ENCODE measurements at places on chromosomes 11 and 22. TPM values are rescaled to one million over a fixed set of nuclear protein-coding genes. Genes with fewer than 3 reads are reported as not detected.

DNA sequence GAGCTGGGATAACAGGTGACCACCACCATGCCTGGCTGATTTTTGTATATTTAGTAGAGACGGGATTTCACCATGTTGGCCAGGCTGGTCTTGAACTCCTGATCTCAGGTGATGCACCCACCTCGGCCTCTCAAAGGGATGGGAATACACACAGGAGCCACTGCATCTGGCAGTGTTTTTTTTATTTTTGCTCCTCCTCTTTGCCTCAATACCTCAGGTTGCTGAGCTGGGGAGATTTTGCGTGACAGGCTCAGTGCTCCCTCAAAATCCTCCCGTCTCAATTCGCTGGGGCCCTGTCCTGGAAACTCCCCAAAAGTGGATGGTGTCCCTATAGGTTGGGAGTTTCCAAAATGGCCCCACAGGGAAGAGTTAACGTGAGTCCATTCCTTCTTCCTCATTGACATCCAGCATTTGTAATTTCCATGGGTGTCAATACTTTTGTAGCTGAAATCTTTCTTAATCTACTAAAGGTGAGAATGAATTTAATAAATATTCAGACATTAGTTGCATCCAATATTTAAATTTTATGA, 71.8 kb downstream of the GGTLC2 start:
- no peak overlapping the region for H3K27ac ChIP-seq
- no peak overlapping the region for H3K4me3 ChIP-seq
- no peaks in the 10 kb centered on the region for H3K36me3 ChIP-seq
- H3K4me1 ChIP-seq, result peaks cover 12% of the 10 kb centered on the region

The DDX25 gene
- total RNA-seq, result 0.46 TPM

The LGR4 gene
- total RNA-seq, result 0.04 TPM

- H3K27me3 ChIP-seq, result no peaks in the 10 kb centered on the region
- no peak for DNase-seq
- no peaks in the 10 kb centered on the region for H3K4me1 ChIP-seq
- H3K36me3 ChIP-seq, result no peaks in the 10 kb centered on the region
- H3K27ac ChIP-seq, result no peak overlapping the region
- H3K4me3 ChIP-seq, result no peak overlapping the region
These were observed 121.7 kb upstream of the CHORDC1 start for GRCh38 chr11:90344546-90344945.

DNA sequence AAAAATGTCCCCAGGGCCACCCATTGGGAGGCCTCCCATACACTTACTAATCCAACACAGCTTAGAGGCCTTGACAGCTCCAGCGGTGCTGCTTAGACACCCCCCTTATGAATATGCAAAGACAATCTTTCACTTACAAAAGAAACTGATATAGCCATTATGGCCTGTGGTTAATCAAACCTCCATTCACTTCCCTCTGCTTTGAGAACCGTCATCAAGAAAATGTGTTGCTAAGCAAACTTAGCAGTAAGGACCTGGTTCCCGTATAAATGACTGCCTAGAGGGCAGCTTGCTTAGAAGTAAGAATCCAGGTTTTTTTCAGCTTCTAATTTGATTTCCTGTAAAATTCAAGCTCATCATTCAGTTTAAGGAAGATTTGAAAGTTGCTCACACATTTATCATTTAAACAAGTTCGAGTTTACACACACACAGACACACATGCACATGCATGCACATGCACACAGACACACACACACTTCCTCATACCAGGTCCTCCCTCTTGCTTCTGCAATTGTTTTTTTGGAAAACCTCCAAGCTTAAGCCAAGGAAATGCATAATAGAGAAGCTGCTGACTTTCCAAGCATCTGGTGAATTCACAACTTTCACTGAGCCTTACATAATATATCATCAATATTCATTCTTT, 137.7 kb upstream of the BLID start:
- no peaks in the 10 kb centered on the region for H3K4me1 ChIP-seq
- H3K4me3 ChIP-seq, result no peak overlapping the region
- no peaks in the 10 kb centered on the region for H3K36me3 ChIP-seq
- no peak for DNase-seq
- no peaks in the 10 kb centered on the region for H3K27me3 ChIP-seq
- H3K27ac ChIP-seq, result no peak overlapping the region

The SLC5A1 gene
- total RNA-seq, result not detected

The C11orf52 gene
- not detected for total RNA-seq

DNA sequence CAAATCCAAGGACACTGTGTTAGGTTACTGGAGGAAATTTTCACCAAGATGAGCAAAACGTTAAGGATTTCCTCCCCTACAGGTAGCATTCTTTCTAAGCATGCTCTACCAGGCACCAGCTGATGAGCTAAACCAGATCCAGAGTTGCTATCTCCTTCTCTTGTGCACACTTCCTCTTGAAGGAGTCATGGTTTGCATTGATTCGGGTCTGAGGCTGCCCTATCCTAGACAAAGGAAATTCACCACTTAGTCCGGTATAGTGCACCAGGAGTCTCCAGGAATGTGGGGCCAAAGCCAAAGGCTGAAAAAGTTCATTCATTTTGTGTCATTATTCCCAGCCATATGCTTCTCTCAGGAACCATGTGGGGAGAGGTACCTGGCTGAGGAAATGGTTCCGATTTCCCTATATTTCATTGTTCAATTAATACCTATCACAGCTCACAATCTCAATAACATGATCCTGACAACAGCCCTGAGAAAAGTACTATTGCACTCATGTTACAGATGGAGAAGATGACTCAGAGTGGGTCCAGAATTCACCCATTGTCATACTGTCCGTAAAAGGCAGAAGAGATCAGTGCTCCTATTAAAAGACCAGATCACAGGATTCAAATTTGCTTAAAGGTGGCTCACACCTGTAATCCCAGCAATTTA, 39.1 kb downstream of the SLC35F2 start:
- no peaks in the 10 kb centered on the region for H3K27me3 ChIP-seq
- H3K4me3 ChIP-seq, result no peak overlapping the region
- no peaks in the 10 kb centered on the region for H3K4me1 ChIP-seq
- no peak for DNase-seq
- no peak overlapping the region for H3K27ac ChIP-seq
- no peaks in the 10 kb centered on the region for H3K36me3 ChIP-seq

DNA sequence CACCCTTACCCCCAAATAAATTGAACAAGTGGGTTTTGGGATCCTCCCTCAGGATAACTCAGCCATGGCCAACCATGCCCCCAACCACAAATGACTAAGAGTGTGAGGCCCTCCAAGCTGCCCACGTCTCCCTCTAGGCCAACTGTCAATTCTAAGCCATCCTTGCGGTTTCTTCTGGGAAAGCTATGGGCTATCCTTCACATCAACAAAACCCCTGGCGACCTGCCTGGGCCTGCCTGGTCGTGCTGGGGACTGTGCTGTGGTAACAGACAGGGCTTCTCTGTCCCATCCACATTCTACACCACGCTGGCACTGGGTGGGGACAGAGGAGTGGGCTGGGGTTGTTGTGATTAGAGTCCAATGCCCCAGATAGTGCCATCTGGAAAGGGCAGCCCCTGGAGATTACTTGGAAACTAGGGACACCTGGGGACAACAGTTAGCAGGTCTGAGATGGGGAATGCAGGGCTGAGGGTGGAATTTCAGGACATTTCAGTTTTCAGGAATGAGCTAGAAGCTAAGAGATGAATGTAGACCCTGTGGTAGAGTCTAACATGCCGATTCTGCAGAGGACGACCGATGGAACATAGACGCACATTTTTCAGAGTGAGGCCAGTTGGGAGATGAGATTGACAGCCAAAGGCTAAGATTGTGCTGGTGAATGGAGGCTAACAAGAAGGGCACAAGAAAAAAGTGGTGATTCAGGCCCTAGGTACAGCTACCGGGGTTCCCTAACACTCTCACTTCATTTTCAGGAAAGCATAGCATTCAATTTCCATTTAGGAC, 131.9 kb downstream of the RASSF10 start:
- no peaks in the 10 kb centered on the region for H3K36me3 ChIP-seq
- no peaks in the 10 kb centered on the region for H3K4me1 ChIP-seq
- no peak overlapping the region for H3K4me3 ChIP-seq

The PHF5A gene
- total RNA-seq, result 120 TPM

DNA sequence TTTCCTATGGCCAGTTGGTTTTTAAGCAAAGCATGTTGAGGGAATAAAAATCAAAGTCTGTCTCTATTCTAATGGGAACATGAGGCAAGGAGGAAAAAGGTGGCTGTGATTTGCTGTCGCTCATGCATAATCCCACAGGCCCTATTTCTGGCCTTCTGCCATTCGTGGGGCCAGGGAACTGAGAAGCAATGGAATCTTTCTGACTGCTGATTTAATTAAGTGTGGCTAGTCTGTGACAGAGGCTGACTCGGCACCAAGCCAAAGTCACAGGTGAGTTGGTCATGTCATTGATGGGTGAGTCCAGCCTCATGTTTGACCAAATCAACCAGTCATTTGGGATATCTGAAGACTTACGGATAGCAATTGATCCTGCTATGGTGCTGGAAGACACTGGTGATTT, 429.3 kb upstream of the CADM1 start:
- no peaks in the 10 kb centered on the region for H3K27me3 ChIP-seq
- DNase-seq, result no peak
- no peak overlapping the region for H3K4me3 ChIP-seq
- H3K36me3 ChIP-seq, result no peaks in the 10 kb centered on the region
- H3K27ac ChIP-seq, result no peak overlapping the region
- H3K4me1 ChIP-seq, result no peaks in the 10 kb centered on the region

The OR52W1 gene
- total RNA-seq, result not detected

GRCh38 chr11:122275508-122275907, 159.5 kb upstream of the BLID start:
- no peaks in the 10 kb centered on the region for H3K36me3 ChIP-seq
- no peak overlapping the region for H3K27ac ChIP-seq
- DNase-seq, result no peak
- no peaks in the 10 kb centered on the region for H3K27me3 ChIP-seq
- no peaks in the 10 kb centered on the region for H3K4me1 ChIP-seq

DNA sequence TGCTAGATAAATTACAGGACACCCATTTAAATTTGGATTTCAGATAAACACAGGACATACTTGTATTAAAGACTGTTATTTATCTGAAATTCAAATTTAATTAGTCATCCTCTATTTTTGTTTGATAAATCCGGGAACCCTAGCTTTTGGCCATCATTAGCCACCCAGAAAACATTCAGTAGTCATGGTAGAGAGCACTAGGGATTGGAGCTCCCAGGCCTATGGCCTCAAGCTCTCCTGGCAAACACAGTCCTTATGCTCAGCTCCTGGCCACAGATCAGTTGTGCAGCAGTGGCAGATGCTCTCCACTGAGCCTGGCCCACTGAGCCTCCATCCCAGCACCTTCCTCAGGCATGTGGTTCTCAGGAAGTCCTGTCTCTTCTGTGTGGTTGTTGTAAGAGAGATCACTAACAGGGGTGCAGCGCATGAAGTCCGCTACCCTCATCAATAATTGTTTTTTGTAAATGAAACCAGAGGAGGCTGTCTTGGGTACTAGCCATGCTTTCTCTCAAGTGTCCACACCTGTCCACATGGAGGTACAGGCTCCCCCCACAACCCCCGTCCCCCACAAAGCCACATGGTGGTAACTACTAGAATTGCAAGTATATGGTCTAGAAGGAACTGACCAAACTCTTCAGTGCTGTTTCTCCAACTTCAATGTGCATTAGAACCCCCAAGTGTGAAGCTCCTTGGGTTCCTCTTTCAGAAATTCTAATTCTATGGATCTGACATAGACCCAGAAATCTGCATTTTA, 1.1 kb upstream of the IRAG1 start:
- no peaks in the 10 kb centered on the region for H3K27me3 ChIP-seq
- no peak overlapping the region for H3K4me3 ChIP-seq
- no peak for DNase-seq
- H3K4me1 ChIP-seq, result no peaks in the 10 kb centered on the region

DNA sequence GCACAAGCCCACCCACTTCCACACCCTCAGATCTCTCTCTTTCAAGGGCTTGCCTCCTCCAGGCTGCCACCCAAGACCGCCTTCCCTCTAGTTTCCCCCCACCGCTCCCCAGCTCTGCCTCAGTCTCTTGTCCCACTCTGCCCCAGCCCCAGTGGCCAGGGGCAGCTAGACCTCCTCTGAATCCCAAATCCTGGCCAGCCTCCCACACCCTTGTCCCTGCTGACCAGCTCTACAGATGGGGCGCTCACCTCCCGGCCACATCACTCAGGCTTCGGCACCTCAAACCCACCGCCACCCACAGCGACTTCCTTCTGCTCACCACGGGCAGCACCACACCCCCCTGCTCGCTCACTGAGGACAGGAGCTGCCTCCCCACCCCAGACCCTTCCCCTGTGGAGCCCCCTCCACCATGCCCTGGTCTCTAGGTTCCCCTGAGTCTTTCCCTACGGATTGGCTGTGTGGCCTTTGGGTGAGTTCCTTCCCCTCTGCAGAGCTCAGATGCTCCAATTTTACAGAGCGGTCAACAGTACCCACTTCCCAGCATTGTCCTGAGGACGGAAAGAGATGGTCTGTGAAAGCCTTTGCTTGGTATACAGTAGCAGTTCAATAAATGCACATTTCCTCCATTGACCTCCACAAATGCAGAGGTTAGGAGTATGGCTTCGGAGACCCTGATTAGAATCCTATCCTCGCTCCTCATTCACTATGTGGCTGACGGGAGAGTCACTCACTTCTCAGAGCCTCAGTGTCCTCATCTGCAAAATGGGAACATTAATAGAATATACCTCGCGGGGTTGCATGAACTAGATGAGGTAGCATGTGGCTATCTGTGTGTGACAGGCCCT, 11.5 kb upstream of the SPI1 start:
- H3K36me3 ChIP-seq, result no peaks in the 10 kb centered on the region
- no peak overlapping the region for H3K4me3 ChIP-seq
- no peak overlapping the region for H3K27ac ChIP-seq

The OVCH2 gene
- total RNA-seq, result not detected

Data from CD8-positive, alpha-beta memory T cell (primary cell).